ENCODE measurements at places on chromosomes 4 and X. TPM values are rescaled to one million over a fixed set of nuclear protein-coding genes. Genes with fewer than 3 reads are reported as not detected.
A peak's percentile ranks its signal among the peaks of the same experiment; 100 is the strongest.

DNA sequence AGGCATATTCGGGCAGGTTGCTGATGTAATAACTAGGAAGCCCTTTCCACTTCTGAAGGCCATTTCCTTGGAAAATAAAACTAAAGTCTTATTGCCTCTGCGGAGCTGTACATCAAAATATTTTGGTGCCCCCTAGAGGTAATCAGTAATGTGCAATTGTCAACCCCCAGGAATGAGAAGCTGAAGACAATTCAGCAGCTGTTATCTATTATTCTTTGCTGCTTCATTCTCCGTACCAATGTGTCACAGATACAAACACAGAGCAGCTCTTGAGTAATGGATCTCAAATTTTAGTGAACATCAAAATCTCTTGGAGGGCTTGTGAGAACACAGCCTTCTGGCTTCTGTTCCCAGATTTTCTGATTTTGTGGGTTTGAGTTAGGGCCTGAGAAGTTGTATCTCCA is 3.5 kb upstream of the SLIT2 start:
- DNase-seq, result peak; percentile 87

DNA sequence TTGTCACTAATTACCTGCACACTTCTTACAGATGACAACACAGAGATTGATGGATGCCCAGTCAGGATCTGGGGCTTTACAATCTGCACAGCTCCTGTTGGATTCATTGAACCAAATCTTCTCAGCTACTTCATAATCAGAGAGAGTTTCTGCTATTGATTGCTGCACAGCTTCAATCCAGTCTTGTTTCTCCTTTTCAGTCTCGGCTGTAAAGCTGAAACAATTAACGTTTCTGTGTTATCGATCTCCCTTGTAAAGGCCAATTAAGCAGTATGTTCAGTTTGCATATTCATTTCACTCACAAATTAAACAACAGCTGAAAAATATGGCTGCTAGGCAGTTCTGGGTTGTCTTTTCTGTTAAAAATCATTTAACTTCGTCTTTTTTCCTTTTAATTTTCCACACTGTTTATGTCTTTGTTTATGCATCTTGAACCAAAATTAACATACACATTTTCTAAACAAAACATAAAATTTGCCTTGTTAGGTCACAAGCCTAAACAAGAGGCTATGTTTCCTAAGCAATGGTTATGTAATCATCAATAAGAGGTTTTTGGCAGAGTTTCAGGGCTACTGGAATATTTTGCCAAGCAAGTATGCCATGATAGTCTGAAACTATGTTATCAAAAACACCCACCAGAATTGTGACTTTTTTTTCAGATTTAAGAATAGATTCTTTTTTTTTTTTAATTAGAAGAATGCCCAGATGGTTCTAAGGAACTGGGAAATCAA is 79.2 kb downstream of the ARAP2 start:
- no peak for DNase-seq

DNA sequence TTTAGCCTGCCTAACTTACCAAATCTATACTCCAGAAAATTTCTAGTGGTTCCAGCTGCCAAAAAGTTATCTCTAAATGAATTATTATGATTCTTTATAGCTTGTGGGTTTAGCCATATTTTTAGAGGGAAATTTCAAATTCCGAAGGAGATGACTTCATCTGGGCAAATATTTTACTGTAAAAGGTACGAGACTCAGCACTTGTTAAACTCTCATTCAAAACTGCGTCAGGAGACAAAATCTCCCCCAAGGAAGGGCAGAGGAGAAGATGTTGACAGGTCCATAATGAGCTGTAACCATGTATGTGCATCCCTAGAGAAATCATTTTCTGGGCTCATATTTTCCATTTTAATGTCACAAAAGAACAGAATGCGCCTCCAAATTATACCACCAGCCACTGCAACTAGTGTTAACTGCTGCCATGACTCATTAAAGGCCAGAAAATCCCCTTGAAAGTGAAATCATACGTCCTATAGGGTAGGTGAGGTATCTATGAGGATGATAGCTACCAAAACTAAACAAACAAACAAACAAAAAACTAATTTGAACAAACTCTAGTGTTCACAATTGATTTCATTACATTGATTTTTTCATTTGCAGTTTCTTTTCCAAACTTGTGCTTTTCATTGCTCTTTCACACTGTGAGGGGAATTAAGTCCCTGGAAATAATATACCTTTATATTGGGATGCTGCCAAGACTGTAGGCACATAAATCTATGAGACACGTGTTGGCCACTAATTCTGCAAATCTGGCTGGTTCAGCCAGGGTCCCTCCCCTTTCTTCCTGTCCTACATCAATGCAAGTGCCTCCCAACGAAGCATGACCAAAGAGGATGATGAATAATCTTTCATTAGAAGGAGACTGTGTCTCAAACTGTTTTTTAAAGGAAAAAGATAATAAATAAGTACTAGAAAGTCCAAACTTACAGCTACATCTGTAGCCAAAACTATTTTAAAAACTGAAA is 85.8 kb downstream of the ARHGAP6 start:
- DNase-seq, result no peak

- no peak for DNase-seq
These were observed 226.0 kb downstream of the RASL11B start for GRCh38 chr4:53088152-53088551.

DNA sequence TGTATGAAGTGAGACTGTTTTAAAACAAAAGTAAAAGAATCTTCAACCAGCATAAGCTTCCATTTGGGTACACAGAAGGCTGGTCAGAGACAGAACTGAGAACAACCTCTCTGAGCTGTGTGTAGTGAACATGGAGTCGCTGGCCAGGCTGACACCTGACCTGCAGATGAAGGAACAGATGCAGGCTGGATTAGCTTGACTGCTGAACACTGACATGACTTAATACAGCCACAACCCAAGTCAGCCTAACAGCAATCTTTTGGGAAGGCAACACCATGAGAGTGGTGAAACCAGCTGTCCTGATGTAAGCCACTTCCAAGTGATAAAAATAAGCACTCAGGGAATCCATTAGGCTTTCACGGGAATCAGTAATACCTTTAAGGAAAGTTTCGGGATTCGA is 10.1 kb downstream of the SCARB2 start:
- DNase-seq, result no peak

The STS gene
- 3.6 TPM for total RNA-seq

The POF1B gene
- 45.3 TPM for total RNA-seq

The CT47B1 gene
- total RNA-seq, result not detected

The CSN1S1 gene
- total RNA-seq, result not detected
